A549 (cell line): ENCODE measurements at places on chromosomes 11 and 22.

GRCh38 chr11:57680552-57680874 lies 12.6 kb downstream of the ZDHHC5 start:
- no peak for DNase-seq

- DNase-seq, result no peak
These were observed 486.9 kb downstream of the MIAT start for GRCh38 chr22:27144321-27144720.

DNA sequence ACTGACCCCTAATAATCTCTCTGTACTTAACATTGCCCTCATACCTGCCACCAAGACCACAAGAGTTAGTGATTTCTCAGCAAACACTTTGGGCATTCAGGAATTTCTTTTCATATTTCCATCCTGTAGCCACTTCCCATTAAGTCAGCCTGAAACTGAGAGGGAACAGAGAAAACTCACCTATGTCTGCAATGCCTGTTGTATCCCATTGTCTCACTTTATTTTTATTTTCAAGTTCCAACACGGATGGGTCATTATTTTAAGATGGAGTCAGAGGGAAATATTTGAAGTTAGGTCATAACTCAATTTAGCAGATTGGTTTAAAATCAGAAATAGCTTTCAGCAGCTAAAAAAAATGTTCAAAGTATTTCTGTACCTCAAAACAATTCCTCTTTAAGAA lies 937.8 kb upstream of the CHORDC1 start:
- no peak for DNase-seq

DNA sequence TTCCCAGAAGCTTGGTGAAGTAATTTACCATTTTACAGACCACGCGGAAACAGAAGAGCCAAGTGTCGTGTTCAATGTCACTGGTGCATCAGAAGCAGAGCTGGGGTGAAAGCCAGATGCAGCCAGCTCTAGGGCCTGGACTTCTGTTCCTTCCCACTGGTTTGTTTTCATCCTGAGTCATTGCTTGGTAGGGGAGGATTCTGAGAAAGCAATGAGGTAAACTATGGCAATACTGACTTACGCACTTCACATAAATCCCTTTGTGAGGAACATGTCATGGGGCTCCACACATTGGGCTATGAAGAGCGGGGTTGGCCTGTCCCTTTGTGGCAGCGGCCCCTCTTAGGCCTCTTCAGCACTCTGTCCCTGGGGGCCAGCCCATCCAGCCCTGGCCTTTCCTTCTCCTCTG lies 52.4 kb upstream of the RBFOX2 start:
- no peak for DNase-seq

DNA sequence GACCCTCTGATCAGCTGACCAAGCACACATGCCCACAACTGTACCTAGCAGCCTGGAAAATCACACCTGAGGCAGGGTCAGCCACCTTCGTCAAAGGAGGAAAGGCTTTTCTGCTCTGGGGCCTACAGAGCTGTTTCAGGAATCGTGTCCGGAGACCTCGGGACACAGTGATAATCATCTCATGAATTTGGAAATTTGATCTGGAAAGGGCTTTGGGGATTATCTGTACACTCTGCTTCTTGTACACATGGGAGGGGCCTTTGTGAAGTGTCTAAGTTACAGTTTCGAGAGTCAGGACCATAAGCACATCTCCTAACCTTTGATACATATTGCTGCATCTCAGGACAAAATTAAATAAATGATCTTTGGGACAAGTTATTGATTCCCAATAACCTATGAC lies 1421.2 kb upstream of the TENM4 start:
- DNase-seq, result no peak

DNA sequence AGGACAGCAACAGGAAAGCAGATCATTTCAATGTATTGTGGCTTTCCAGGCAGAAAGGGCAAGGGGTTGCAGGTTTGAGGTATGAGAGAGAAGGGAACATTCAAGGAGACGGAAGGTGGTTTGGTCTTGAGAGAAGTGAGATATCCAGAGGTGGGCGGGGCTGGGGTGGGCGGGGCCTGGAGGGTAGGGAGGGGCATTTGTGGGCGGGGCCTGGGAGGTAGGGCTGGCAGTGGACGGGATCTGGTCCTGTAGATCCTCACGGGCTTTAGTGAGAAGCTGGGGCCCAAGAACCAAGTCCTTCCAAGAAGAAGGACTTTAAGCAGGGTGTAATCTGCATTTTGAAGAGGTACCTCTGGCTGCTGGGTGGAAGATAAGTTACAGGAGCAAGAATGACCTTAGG lies 199.2 kb downstream of the MN1 start:
- no peak for DNase-seq

DNA sequence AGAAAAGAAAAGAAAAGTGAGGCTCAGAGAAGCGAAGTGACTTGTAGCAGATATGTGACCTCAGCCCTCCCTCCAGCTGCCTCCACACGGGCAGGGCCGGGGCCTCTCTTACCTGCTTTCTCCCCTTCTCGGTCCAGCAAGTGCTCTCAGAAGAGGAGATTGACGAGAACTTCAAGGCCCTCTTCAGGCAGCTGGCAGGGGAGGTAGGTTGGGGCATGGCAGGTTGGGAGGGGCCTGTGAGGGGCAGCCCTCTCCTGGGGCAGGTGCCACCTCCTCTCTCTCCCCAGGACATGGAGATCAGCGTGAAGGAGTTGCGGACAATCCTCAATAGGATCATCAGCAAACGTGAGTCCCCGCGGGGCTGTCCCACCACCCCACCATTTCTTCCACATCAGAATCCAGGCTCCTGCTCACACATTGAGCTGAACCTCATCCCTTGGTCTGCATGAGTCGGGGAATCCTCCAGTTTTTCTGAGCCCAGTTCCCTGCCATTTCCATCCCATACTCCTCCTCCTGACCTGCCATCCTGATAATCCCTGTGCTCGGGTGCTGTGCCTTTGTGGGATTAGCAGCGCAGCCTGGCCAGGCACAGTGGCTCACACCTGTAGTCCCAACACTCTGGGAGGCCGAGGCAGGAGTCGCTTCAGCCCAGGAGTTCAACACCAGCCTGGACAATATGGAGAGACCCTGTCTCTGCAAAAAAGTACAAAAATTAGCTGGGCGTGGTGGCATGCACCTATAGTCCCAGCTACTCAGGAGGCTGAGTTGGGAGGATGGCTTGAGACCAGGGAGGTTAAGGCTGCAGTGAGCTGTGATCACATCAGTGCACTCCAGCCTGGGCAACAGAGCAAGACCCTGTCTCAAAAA lies 26.4 kb downstream of the CAPN1 start:
- no peak for DNase-seq

GRCh38 chr11:10669258-10670033 lies 24.1 kb downstream of the IRAG1 start:
- peak; percentile 29 for DNase-seq

GRCh38 chr11:108218912-108219783 lies 3.3 kb downstream of the NPAT start:
- DNase-seq, result no peak

- no peak for DNase-seq
These were observed 236.1 kb downstream of the TTC28 start for GRCh38 chr22:28443526-28443876.

- no peak for DNase-seq
These were observed 161.3 kb downstream of the JRKL start for GRCh38 chr11:96551136-96551535.

- no peak for DNase-seq
These were observed 852.6 kb downstream of the TBC1D22A start for GRCh38 chr22:47615051-47615450.

DNA sequence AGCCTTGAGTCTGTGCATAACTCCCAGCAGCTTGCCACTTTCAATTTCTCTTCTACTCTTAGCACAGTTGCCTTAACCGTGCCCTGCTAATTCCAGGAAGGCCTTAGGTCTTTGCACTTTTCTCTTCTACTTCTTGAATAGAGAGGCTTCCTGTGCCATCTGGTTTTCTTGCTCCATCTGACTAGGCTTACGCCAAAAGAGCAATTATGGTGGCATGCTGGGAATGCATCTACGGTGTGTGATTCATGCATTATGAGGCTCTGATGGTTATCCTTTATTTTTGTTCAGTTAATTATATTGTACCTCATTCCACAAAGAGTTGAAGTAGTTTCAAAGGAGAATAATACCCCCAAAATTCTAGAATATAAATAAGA lies 29.4 kb downstream of the SIK2 start:
- DNase-seq, result no peak
